Thymus (tissue), 14 donors: ENCODE measurements at places on chromosomes 3 and 15.

DNA sequence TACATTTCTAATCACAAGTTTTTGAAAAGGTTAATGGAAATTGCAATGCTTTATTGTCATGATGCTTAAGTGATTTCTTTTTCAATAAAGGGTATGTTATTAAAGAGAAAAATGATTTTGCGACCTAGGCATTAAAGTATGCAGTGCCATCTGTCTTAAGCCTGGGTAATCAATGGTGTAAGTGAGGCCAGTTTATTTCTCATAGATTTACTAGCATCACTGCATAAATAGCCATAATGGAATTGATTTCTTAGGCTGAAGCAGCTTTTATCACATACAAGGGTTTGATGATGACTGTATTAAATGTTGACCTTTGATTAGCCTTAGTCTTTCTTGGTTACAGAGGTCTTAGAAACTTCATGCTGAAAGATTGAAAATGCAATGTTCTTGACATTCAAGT is 347.4 kb downstream of the FEZF2 start:
- DNase-seq, result no peak

- no peak for DNase-seq
Observed at GRCh38 chr15:60376677-60377095, 21.1 kb downstream of the ANXA2 start.

DNA sequence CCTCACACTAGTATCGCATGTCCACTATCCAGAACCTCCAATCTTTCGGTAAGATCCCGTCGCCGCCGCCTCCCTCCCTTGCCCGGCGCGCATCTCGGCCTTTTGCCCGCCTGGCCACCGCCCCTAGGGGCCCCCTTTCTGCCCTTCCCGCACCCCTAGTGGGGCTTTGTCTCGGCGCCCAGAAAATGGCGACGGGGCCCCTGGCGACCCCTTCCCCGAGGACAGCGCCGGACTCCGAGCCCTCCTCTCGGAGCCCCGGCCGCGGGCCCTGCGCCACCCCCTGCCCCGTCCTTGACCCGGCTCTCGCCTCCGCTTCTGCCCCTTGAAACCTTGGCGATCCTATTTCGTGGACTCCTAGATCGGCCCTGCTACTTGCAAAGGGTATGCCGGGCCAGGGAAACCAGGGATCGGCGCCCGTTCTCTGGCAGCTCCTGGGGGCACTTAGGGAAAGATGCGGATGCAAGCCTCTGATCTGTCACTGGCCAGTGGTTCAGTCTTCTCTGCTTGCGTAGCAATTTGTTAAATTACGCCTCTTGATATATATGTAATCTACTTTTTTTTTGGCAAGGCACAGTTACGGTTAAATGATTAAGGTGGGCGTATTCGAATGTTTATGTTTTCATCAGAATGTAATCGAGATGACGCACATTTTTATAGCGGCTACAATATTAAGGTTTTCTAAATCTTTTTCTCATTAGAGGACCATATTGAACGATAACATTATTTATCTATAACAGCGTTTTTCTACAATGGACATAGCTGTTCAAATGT is 603 bp downstream of the EIF1B start:
- DNase-seq, result peak; percentile 21

GRCh38 chr15:100309109-100310040 is 32.4 kb downstream of the ADAMTS17 start:
- no peak for DNase-seq

DNA sequence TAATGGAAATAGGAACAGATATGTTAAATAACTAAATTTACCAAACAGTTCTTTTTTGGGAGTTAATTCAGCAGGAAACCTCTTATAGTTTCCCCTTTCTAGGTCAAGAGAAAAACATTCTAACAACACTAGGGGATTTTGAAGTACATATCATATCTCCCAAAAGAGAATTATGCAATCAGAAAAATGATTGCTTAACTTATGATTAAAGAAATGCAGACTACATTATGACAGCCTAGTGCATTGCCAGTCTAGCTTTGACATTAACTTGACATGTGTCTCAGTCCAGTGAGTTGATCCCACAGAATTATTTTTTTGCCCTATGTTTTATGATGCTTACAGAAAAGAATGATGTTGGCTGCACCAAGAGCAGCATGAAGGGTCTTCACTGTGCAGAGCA is 31.7 kb upstream of the NPHP3 start:
- DNase-seq, result no peak

- DNase-seq, result no peak
Observed at GRCh38 chr3:43307649-43308048, 21.3 kb downstream of the SNRK start.

DNA sequence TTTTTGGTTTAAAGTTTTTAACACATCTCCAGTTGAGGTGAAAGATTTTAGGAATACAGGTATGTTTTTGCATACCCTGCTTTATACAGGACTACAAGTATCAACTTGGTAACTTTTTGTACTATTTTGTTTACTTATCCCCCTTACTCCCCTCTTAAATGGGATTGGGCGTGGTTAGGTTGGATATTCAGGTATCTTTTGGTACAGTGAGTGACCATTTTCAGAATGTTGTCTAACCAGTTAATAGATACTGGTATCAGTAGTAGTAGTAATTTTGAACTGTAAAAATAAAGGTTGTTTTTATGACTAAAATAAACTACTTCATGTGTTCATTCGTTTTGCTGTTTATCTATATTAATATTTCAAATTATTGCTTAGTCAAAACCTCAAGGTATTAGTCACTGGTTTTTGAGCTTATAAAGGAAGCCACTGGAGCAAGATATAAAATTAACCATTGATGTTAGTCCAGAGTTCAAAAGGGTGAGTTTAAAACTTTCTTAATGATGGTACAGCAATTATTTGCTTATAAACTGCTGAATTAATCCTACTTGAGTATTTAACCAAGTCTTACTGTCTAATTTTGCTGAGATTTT is 3.3 kb downstream of the MME start:
- no peak for DNase-seq

DNA sequence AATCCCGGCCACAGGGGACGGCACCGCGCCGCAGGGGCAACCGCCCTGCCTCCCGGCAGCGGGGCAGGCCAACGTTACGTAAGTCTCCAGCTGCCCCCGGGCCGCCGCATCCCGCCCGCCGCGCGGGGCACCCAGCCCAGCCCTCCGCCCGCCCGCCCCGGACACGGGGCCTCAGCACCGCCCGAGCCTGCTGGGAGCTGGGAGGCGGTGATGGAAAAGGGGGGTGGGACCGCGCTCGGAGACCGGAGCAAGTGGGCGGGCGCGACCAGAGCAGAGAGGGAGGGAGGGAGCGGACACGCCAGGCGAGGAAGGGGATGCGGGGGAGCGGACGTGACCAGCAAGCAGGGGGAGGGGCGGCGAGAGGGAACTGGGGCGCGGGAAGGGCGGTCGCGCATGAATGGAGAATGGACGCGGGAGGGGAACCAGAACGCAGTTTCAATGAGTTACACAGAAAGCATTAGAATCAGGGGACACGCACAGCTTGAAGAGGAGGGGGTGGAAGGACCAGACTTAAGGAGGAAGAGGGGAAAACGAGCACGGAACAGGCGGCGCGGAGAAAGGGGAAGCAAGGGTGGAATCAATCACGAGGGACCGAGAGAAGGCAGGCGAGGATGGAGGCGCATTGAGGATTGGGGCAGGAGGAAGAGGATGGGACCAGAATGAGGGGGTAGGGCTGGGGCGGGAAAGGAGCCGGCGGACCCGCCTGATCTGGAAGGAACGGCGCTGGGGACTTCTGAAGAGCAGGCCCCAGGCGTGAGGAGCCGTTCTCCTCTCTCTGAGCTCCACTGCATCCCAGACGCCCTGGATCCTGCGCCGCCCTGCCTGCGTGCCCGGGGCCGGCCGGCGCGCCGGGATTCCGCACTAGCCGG is 559 bp downstream of the PKM start:
- DNase-seq, result no peak

GRCh38 chr15:36844534-36844998 is 255.8 kb downstream of the MEIS2 start:
- DNase-seq, result peak; percentile 2
